ENCODE measurements at places on chromosomes 6 and 20.

- DNase-seq, result no peak
These were observed 238.7 kb downstream of the BMP7 start for GRCh38 chr20:57027777-57028176.

GRCh38 chr20:10362674-10363073 lies 71.3 kb downstream of the MKKS start:
- no peak for DNase-seq

DNA sequence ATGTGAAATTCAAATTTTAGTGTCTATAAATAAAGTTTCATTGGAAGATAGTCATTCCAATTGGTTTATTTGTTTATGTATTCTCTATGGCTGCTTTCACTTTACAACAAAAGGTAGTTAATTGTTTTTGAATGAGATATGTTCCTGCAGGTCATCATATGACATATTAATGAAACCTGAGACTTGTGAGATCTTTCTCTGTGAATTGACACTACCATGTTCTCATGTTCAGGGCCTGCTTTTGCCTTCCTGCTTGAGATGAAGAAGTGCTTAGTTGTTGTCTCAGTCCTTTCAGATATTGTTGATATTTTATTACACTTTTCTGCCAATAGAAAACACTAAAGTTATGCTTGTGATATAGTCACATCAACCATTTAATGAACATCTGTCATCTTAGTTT lies 132.5 kb downstream of the UTRN start:
- no peak for DNase-seq

DNA sequence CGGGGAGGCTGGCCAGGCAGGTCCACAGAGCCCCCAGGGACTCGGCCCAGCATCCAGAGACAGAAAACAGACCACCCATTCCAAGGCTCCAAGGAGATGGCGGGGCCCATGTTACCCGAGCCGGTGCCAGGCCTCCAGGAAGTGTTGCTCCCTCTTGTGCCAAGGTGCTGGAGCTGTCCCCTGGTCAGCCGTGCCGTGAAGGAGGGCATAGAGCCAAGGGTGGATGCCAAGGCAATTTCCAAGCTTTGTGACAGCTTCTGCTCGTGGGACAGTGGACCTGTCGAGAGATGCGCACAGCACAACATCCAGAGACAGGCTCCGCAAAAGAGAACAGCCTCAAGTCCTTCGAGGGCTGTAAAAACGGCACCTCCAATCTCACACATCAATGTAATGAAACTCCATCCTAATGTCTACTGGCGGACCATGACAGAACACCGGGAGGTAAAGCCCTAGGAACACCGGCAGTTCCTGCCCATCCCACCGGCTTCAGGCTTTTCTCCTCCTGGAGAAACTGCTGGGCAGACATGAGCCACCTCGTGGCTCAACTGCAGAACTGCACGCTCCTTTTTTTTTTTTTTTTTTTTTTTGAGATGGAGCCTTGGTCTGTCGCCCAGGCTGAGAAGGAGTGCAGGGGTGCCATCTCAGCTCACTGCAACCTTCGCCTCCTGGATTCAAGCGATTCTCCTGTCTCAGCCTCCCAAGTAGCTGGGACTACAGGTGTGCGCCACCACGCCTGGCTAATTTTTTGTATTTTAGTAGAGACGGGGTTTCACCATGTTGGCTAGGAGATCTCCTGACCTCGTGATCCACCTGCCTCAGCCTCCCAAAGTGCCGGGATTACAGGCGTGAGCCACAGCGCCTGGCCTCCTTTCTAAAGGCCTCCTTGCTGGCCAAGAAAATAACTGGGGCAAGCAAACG lies 30.9 kb upstream of the AVP start:
- DNase-seq, result peak; percentile 23

DNA sequence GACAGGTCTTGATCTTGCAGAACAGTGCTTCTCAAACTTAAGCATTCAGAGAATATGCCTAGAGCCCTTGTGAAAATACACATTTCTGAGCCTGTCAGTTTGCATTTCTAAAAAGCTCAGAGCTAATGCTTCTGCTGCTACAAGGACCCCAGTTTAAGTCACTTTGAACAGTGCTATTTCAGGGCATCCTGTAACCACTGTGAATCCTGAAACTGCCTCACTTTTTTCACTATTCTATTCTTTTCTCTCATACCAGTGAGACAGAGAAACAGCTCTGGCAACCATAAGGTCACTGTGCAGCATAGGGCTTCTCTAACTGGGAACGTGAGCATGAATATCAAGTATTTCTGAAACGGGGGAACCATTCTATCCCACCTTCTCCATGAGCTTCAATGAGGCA lies 51.2 kb downstream of the LGSN start:
- no peak for DNase-seq

- DNase-seq, result no peak
These were observed 24.3 kb downstream of the HTR1E start for GRCh38 chr6:86961455-86962200.

DNA sequence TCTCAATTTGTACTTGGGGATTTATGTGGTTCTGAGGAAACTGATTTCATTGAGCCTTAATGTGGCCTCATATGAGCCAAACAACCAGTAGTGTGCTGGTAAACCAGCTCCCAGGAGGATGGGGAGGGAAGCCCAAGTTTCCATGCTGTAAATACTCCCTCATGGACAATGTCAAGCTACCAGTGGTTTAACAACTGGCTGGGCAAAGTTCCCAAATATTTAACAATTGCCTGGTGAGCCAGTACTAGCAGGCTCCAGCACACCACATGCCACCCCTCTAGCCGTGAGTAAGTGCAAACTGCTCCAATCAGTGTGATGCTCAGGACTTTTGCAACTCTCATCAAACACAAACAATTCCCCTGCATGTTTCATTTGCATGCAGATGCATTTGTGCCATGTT lies 19.2 kb upstream of the CDKN1A start:
- no peak for DNase-seq

- DNase-seq, result no peak
These were observed 323.4 kb downstream of the BTBD9 start for GRCh38 chr6:38316099-38316868.

GRCh38 chr6:55014321-55015088 lies 159.8 kb upstream of the HCRTR2 start:
- DNase-seq, result no peak

DNA sequence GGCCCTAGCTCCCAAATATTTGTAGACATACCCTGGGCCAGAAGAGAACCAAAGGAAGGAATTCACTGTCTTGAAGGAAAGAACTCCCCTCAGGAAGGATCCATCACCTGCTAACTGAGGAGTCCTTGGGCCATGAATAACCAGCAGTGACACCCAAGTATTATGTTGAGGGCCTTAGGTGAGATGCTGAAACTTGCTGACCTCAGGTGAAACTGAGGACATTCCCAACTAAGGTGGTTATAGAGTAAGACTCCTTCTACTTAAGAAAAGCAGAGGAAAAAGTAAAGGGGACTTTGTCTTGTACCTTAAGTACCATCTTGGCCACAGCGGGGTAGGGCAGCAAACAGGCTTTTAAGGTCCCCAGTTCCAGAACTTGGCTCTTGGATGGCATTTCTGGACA lies 491.7 kb downstream of the C6orf118 start:
- no peak for DNase-seq

DNA sequence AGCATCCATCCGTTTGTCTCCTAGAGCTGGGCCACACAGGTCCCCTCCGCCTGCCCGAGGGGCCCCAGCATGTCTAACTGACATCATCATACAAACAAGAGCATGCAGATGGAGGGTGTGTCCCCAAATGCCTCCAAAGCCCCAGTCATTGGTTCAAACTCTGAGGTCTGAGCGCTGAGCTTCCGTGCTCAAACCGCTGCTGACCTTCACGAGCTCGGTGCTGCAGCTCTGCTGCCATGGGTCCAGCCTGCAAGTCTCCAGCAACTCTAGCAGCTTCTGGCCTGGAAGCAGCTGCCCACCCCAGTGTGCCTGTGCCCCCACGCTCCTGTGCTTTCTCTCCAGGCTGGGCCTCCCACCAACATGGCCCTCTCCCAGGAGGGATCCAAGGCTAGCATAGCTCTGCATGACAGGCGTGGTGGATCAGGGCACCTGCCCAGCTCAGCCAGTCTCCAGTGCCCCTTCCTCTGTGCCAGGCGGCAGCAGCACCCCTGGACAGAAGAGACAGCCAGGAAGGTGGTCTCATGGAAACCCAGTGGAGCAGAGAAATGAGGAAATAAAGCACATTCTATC lies 131.6 kb upstream of the PMEPA1 start:
- DNase-seq, result no peak

DNA sequence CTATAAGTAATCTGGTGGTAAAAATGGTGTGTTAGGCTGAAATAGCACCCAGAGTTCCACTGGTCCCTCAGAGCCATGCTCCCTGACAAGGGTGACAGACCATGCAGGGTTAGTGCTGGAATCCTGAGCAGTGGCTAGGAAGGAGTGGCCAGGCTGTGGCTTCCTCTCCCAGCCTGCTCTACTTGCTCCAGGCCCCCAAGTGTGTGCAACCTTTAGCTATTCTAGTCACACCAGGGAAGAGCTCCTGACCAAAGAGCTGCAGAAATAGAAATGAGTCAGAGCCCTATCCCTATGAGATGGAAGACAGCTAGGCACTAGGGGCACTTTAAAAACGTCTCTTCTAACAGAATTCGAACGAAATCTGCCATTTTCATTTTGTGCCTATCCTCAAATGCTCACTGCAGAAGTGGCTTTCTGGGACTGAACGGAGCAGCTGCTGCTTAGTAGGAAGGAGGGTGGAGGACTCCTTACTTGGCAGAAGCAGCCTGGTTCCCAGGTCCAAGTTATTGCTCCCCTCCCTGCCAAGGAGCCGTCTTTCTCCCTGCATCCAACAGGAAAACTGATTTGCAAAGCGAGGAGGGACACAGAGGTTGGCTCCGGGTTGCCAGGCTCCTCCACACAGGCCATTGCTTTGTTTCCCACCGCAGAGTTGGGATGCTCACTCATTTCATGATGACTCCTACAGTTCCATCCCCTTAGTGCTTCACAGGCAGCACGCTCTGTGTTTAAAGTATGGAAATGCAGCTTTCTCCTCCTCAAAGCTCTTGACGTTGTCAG lies 754.5 kb downstream of the C6orf118 start:
- no peak for DNase-seq

DNA sequence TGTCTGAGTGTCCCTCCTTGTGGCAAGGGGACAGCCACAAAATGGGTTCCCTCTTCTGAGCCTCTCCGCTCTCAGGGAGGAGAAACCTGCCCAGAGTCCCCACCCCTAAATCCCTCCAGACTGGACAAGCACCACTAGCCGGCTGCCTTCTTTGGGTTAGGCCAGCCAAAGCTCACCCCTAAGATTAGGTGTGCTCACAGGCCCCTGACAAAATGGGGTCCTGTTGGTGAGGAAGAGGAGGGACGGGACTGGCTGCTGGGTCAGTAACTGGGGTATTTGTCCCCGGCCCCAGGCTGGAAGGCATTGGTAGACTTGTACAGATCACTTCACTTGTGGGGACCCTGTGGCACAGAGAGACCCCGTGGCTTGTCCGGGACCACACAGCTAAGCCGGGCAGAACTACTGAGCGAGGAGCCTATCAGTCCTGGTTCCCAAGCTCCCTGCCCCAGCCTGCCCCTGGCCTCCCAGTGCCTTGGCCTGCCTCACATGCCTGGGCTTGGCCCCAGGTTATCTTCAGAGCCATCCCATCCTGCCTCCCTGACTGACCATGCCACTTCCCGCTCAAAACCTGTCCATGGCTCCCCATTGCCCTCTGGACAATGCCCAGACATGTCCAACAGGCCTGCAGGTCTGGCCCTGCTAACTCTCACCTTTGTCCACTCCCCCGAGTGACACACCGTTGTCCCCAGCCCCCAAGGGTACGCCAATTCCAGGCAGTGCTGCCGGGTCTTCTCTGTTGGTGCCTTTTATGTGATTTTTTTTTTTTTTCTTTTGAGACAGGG lies 10.5 kb upstream of the AVP start:
- DNase-seq, result no peak

- DNase-seq, result no peak
These were observed 8.1 kb downstream of the PIM1 start for GRCh38 chr6:37177935-37178517.

GRCh38 chr6:82910820-82911219 lies 154.8 kb downstream of the UBE3D start:
- DNase-seq, result no peak

- no peak for DNase-seq
These were observed 230.6 kb upstream of the SUPT3H start for GRCh38 chr6:45608252-45608913.

DNA sequence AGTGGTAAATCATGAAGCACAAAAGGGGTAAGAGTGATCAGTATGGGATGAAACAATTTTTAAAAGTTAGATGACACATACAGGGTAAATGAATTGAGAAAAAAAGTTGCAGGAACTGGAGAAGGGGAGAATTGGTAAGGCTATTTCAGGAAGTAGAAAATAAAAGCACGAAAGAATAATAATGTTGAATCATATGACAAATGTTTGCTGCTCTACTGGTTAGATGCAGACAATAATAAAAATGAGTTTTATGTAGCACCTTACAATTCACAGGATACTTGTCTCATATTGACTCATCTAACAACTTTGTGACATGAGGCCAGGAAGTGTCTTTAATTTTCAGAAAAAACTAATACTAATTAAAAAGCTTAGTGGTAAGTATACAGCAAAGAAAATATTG lies 566.5 kb upstream of the MARCKS start:
- no peak for DNase-seq
